ENCODE measurements at places on chromosomes 4 and X.

- DNase-seq, result peak; percentile 51
Measured at GRCh38 chr4:112418092-112418491, 97.9 kb downstream of the NEUROG2 start.

- DNase-seq, result no peak
Measured at GRCh38 chr4:54513204-54513603, 144.6 kb upstream of the KIT start.

DNA sequence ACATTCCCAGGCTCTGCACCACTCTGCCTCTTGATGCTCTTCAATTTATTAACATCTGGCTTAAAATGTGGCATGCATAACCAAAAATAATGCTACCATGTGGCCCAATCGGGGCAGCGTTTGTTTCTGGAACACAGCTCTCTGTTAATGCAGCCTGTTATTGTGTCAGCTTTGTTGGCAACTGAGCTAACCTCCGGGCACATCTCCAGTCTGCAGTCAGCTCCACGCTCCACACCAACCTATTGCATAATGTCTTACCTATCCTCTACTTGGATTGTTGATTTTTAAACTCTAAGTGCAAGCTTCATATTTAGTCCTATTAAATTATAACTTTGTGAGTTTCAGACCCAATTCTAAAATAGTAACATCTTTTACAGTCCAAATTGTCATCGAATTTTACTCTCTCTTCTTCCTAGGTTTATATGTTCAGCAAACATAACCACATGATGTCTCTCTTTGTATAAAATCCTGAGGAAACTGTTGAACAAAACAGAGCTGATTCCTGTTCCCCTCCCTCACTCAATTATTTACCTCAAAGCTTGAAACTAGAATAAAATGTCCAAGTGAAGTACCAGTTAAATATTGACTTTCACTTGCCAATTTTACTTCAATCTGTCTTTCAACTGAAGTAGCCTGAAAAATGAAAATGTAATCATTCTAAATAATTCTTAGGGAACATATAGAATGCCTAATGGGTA, 92.2 kb upstream of the RAPGEF2 start:
- no peak for DNase-seq

DNA sequence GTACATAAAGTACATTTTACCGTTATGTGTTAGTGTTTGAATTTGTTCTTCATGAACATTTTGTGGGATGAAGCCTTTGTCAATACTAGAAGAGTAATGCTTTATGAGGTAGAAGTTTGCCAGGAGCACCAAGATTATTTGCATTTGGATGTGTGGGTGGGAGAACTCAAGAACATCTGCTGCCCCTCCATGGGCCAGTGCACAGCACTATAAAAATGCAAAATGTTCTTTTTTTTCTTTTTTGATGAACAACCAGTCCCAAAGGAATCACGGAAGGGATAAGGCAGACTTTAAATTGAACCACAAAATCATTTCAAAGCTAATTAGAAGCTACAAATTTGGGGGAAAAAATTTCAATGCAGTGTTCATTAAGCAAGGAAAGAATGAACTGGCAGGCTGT, 300.3 kb upstream of the NWD2 start:
- no peak for DNase-seq

DNA sequence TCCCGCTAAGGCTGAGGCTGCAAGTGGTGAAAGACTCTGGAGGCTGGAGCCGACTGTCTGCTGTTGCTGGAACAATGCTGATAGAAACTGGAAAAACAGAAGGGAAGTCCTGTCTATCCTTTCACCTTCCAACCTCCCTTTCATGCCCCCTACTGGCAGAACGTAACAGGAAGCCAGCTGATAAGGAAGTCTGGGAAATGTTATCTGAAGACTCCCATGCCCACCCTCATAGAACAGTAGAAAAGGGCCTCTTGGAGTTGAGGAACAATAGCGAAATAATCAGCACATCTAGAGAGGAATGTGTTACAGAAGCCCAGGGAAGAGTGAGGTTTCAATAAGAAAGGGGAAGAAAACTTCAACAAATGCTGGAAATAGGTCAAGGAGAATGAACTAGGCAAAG, 117.1 kb upstream of the DKK2 start:
- no peak for DNase-seq

DNA sequence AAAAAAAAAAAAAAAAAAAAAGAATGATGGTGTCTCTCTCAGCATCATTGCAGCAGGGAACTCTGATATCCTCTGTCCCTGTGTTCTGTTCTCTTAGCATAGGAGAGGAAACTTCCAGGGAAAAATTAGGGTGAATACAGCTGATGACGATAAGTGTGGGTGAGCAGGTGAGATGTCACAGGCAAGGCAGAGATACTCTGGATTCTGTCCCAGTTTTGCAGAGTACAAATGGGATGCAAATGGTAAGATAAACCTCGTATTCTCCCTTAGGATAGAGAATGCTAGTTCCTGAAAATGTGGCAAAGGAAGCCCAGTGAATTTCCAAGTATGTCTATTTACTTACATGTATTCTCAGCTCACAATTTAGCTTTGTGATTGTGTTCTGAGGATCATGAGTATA, 671.6 kb upstream of the BOD1L1 start:
- no peak for DNase-seq

- DNase-seq, result no peak
Measured at GRCh38 chrX:110992611-110993010, 103.4 kb upstream of the PAK3 start.

DNA sequence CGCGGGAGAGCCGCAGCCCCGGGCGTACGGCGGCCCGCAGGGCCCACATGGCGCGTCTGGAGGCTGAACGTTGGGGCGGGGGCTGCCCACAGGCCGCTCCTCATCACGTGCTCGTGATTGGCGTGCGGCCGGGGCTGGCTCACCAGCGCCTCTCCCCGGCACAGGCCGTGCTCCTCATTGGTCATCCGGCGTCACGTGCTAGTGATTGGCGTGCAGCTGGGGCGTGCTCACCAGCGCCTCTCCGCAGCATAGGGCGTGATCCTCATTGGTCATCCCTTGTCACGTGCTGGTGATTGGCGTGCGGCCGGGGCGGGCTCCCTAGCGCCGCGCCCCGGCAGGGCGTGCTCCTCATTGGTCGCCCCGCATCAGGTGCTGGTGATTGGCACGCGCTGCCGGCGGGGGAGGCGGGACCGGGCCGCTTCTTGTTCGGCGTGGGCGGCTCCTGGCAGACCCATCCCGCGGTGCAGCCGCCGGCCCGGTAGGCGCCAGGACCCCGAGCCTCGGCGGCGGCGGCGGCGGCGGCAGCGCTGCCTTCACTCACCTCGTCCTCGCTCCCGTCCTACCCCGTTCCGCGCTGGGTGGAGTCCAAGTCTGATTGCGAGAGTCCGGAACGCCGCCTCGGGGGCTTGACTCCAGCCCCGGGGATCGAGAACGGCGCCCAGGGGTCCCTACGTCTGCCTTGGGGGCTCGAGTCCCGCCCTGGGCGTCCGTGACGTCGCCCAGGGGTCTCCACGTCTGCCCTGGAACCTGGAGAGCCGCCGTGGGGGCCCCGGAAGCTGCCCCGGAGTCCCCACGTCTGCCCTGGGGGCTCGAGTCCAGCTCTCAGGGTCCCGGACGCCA, at the start of gene GTPBP6:
TSS of gene GTPBP6 (minus strand) at position 58 of the 840 bp plus-strand sequence. CDS start at position 49, 9 bp downstream.
- DNase-seq, result peak; percentile 99

DNA sequence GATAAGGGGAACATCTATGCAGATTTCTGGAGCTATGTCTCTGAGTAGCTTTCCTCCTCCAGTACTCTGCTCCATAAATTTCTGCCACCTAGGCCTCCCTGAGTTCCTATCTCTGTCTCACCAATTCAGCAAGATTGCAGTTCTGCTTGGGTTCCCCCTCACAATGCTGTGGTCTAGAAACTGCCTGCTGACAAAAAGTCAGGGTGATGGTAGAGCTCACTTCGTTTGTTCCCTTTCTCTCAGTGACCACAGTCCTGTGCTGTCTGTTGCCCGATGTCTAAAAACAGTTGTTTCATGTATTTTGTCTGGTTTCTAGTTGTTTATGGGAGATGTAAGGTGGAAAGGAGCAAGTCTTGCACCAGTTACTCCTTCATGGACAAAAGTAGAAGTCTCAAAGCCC, 41.1 kb downstream of the AMMECR1 start:
- no peak for DNase-seq
